Stimulated activated CD4-positive, alpha-beta T cell treated with anti-CD3 and anti-CD28 coated beads, Interleukin-4, amount 100 ng/mL, for 24 hours (primary cell): ENCODE measurements at places on chromosomes 12 and 14.

GRCh38 chr14:103314496-103315277 is 19.4 kb upstream of the EIF5 start:
- DNase-seq: no peak

DNA sequence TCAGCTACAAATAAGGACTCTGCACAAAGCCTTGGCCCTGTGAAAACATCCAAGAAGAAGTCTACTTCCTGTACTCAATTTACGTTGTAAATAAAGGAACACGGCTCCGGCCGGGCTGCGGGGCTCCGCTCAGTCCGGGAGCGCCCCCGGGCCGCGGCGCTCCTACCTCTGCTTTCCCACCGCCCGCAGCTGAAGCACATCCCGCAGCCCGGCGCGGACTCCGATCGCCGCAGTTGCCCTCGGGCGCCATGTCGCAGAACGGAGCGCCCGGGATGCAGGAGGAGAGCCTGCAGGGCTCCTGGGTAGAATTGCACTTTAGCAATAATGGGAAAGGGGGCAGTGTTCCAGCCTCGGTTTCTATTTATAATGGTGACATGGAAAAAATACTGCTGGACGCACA is 502.3 kb upstream of the FOXG1 start:
- DNase-seq: no peak

- DNase-seq: no peak
Measured at GRCh38 chr12:19915392-19916195, 452.7 kb upstream of the PDE3A start.

DNA sequence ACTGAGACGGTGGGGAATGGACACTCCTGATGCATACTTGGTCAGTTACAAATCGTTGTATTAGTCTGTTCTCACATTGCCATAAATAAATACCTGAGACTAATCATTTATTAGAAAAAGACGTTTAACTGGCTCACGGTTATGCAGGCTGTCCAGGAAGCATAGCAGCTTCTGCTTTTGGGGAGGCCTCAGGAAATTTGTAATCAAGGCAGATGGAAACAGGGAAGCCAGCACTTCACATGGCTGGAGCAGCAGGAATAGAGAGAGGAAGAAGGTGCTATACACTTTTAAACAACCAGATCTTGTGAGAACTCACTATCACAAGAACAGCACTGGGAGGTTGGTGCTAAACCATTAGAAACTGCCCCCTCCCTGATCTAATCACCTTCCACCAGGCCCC is 418.2 kb downstream of the FLRT2 start:
- no peak for DNase-seq

DNA sequence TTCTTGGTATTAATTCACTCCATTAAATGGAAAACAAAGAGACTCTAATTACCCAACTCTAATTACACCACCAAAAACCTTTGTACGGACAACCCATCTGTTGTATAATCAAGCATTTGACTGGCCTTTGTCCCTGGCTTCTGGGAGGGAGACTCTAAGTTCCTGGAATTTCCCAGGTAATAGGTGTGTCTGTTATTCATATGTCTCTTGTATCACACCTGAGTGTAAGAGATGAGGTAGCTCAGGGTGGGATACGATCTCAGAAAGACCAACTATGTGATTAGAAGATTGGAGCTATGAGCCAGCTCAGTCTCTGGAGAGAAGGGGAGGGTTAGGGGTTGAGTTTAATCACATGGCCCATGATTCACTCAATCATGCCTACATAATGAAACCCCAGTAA is 94.7 kb upstream of the PLXNC1 start:
- DNase-seq: no peak

DNA sequence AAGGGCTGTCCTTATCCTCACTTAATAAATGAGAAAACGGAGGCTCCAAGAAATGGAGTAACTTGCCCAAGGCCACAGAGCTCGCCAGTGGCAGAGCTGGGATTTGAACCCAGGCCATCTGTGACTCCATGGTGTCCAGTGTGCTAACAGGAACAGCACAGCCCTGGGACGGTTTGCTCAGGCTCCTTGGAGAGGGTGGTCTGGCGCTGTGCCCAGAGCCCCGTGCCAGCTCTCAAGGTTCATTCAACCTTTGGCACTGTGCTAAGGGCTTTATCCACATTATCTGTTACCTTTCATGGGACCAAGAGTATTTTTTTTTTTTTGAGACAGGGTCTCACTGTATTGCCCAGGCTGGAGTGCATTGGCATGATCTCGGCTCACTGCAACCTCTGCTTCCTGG is 8.1 kb downstream of the DAO start:
- no peak for DNase-seq

DNA sequence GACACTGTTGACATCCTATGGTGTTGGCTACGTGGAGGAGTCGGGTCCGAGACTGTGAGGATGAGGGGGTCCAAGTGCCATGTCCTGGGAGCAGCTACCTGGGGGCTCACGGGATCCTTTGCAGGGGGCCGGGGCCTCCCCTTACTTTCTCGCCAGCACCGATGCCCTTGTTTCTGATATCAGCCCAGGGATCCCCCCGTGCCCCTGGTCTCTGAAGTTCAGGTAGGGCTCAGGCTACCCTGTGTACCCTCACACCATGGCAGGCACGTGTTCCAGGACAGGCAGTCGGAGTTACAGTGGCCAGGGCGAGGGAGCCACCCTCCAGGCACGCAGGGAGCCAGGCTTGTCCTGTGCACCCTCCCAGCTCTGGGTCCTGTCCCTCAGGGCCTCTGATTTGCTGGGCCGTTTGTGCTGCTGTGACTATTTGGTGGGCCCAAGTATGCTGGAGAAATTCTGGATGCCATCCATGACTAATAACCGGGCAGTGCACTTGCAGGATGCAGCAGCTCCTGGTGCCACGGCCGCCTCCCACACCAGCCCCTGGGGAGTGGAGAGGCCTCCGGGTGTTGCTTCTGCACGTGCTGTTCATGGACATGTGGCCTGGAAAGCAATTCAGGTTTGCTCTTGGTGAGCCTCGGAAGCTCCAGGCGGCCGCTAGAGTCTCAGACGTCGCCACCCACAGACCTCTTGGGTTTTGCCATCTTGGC is 93.1 kb upstream of the SFSWAP start:
- no peak for DNase-seq
